CD4-positive, alpha-beta T cell treated with Interleukin-12 subunit alpha and Interleukin-12 subunit beta, for 1 hour (primary cell): ENCODE measurements at places on chromosomes 3 and 15.

DNA sequence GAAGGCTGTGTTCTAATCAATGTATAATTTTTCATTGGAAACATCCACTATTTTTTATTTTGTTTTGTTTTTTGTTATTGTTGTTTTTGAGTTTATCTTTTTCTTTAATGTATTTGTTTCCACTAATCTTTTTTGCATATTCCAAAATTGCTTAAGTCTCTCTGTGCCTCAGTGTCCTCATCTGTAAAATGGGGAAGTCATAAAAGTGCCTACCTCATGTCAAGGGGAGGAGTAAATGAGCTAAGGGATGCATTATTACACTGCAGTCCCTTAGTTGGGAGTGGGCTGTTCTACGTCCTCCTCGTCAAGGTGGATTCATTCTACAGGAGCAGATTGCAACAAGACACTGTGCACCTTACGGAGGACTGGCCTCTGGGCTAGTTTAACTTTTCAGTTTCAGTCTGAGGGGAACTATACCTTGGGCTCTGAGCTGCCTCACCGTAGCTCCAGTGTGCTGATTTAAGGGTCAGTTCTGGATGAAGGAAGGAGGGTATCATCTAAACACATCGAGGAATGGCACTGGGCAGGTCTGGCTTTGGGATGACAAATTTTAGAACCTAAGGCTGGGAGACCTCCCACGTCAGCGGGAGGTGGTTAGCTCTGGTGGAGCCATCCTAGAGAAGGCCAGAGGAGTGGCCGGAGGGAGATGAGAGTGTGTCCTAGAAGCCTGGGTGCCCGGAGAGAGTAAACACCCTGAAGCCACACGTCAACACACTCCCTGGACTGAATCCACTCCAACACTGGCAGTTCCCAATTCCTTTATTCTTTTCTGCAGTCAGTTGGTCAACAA, 5.1 kb upstream of the SRP14 start:
- DNase-seq = no peak

DNA sequence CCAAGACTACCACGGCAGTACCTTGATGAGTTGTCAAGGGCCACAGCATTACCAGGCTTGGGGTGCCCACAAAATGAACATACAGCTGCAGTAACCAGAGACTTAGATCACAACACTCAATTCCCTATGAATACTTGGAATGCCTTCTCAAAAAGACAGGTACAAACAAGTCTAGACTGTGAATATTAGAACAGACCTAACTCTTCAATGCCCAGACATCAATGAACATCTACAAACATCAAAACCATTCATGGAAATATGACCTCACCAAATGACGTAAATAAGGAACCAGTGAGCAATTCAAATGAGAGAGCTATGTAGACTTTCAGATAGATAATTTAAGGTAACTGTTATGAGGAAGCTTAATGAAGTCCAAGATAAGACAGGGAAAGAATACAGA, 185.1 kb upstream of the POU1F1 start:
- no peak for DNase-seq

GRCh38 chr3:64837986-64838735, 150.4 kb upstream of the ADAMTS9 start:
- no peak for DNase-seq

DNA sequence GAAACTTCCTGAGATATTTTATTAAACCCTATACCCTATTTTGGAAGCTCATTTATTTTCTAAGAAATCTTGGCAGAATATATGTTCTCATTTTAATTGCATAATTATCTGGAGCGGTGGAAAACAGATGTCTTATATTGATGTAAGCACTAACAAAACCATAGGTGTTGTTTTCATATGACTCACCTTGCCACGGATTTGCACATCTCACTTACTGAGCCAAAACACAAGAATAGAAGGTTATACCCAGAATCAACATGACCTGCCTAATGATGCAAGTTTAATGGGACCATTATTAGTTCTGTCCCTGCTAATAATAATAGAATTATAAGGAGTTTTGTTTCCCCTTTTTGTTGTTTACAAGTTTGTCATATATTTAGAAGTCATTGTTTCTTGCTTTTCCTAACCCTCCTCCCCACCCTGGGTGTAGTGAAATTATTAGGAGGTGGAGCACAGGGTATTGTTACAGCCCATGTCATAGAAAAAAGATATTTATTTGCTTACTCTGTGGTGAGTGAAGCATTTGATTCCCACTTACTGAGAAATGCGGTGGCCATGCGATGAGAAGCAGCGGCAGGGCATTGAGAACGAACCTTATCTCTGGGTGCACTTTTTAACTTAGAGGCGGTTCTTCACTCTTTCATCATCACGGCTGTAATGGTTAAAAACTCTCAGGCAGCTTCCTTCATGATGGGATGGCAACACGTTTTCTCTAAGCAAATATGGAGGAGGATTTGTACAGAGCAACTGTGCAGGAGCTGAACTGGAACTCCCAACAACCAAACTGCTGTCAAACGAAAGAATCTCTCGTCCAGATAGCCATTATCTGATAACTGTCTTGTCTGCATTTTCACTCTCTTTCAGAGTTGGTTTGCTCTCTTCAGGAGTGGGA, 521 bp downstream of the IL5RA start:
- DNase-seq = peak; percentile 30

- DNase-seq = no peak
Measured at GRCh38 chr3:80052271-80052670, 284.5 kb upstream of the ROBO1 start.

DNA sequence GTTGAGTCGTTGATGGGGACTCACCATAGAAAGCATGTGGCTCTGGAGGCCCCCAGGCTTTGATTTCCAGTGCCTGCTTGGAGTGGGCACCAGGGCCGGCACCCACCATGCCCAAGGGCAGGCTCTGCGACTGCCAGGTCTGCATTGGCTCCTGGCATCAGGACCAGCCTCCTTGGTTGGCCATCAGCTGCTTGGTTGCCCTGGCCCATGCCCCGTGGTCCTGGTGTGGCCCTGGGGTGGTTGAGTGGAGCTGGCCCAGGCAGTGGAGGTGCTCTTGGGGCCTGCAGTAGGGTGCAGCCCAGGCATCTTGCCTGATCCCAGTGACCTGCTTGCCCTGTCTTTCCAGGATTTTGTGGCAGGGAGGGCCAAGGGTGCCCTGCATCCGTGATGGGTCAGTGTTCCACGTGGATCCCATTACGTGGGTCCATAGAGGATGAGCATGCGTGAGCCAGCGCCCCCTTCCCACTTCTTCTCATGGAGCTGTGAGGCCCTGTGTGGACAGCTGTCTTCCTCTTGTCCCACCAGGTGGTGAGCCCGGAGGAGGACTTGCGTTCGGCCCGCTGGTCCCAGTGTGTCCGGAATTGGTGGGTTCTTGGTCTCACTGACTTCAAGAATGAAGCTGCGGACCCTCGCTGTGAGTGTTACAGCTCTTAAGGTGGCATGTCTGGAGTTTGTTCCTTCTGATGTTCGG, 187.0 kb downstream of the UBE3A start:
- no peak for DNase-seq

DNA sequence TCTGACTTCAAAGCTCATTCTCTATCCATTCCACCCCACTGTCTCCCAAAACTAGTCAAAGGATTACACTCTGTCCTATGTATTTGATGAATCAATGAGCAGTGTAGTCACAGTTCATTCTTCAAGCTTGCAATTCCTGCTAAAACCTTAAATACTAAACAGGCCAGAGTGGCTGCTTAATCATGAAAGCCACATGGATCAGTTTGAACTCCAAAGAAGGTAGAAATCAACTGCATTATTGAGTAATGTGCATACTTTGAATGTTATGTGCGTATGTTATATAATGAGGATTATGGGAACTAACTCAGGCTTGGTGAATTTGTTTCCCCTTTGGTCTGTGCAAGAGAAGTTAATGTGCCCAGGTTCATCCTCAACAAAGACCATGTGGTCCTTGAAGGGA, 45.4 kb downstream of the PRICKLE2 start:
- no peak for DNase-seq

DNA sequence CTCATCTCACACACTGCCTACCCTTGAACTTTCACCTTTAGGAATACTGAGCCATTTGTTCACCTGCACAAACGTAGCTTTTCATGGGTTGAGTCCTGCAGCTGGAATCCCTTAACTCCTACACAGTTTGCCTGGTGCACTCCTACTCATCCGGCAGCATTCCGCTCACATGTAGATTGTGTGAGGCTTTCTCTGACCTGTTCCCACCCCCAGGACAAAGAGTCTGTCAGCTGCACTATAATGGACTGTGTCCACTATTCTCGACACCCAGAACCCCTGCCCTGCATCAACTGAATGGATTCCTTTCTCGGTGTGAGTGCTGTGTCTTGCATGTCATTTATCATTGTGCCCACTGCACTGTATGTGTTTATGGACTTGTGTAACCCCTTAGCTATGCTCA, 54.9 kb downstream of the EPHB3 start:
- no peak for DNase-seq

GRCh38 chr3:24595796-24596195, 101.1 kb upstream of the THRB start:
- no peak for DNase-seq

DNA sequence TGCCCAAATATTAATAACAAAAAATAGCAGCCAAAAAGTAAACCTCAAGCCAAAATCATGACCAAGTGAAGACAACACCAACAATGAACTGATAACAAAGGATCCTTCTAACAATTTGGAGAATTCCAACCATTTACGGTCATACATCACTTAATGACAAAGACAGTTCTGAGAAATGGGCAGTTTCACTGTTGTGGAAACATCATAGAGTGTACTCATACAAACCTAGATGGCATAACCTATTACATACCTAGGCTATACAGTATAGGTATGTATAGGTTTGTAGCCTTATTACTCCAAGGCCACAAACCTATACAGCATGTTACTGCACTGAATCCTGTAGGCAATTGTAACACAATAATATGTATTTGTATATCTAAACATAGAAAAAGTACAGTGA, 12.4 kb downstream of the ANO10 start:
- DNase-seq = no peak

- DNase-seq = no peak
Measured at GRCh38 chr15:60975218-60975617, 253.9 kb downstream of the RORA start.
